ENCODE measurements at places on chromosomes 1 and 21.

DNA sequence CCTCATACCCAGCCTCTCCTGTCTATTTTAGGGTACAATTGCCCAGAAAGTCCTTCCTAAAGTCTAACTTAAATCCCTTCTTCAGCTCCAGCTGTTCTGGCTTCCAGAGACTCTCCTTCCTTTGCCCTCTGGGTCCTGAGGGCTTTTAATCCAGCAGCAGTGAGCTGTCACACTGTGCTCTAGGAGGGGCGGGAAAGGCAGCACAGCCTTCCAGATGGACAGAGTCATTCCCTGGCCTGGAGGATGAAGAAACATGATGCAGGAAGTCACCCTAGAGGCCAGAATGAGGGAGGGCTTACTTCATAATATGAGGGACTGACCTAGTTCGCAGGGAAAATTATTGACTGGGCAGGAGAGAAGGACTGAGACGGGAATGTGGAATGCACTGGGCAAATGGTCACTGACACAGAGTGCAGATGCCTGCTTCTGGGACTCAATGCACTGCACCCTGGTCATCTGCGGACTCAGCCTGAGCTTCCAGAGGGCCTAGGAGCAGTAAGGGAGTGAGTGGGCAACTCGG is 1.3 kb downstream of the SH2D2A start:
- DNase-seq: no peak

DNA sequence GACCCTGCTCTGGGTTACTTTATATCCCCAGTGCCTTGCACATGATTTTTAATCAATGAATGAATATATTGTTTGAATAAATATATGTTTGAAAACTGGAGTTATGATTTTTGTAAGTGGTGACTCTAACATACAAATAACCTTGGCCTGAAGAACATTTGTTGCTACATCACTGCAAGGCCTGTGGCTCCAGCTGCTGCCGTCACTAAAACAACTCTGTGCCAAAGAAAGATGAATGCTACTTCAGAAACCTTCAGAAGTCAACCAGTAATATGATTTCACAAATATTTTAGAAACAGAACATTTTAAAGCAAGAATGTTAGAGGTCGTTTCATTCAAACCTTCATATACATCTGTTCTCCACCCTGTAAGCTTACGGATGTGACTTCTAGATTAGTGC is 60.6 kb upstream of the SEC16B start:
- DNase-seq: no peak

DNA sequence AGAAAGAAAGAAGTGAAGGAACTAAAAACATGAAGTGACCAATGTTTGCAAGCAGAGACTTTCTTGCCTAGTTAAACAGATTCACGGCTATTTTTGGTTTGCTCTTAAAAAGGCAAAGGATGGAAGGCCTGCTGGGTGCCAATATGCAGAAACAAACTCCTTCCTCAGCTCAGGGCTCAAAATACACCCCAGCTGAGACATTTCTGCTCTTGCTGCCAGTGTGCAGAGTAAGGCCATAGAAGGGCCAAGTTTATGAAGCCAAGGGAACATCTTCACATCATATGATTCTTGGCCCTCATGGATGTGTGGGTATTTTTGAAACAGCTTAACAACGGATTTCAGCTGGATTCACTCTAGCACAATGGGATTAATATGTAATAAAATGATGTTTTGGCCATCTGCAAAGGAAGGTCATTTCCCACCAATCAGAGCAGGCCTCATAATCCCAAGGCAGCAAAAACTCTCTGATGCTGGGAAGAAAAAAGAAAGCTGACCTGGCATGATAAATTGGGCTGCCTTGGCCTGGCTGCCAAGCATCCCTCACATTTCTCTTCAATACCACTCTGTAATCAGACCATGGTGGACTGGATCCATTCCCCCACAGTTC is 70.7 kb downstream of the CAPZB start:
- no peak for DNase-seq

GRCh38 chr1:151968058-151968457 is 25.6 kb downstream of the S100A10 start:
- DNase-seq: no peak

- DNase-seq: no peak
Measured at GRCh38 chr1:197200272-197200899, 53.9 kb upstream of the ASPM start.

DNA sequence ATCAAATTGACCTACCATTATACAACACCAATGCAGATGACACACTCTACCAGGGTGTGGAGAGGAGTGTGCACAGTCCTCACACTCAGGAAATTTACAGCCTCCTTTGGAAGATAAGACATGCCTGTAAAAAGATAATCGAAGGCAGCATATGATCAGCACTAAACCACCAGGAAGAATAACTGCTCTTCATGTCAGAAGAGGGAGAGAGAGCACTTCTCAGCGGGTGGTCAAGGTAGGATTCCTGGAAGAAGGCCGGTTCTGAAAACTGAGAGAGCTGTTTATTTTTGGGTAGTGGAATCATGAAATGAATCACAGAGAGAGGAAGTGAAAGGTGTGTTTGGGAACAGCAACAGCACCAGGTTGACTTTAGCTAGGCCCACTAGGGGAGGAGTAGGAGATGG is 14.0 kb upstream of the ZNF697 start:
- DNase-seq: no peak
